ENCODE measurements at places on chromosomes 16 and 17. TPM values are rescaled to one million over a fixed set of nuclear protein-coding genes. Genes with fewer than 3 reads are reported as not detected.

DNA sequence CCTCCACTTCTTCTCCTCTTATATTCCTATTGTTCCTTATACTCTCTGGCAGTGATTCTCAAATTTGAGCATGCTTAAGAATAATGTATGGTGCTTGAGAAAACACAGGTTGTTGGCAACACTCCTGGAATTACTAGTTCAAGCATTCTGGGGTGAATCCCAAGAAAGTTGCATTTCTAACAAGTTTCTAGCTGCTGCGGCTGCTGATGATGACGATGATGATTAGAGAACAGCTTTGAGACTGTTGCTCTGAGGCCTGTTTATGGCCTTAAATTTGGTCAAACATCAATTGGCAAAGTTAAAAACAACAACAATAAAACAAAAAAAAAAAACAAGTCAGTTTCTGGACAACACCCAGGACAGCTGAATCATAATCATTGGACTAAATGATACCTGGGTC is 961.9 kb downstream of the CDH11 start:
- DNase-seq, result no peak

GRCh38 chr16:19330841-19331397 is 45.4 kb downstream of the CLEC19A start:
- no peak for DNase-seq

GRCh38 chr17:55056526-55056925 is 88.0 kb downstream of the STXBP4 start:
- no peak for DNase-seq

DNA sequence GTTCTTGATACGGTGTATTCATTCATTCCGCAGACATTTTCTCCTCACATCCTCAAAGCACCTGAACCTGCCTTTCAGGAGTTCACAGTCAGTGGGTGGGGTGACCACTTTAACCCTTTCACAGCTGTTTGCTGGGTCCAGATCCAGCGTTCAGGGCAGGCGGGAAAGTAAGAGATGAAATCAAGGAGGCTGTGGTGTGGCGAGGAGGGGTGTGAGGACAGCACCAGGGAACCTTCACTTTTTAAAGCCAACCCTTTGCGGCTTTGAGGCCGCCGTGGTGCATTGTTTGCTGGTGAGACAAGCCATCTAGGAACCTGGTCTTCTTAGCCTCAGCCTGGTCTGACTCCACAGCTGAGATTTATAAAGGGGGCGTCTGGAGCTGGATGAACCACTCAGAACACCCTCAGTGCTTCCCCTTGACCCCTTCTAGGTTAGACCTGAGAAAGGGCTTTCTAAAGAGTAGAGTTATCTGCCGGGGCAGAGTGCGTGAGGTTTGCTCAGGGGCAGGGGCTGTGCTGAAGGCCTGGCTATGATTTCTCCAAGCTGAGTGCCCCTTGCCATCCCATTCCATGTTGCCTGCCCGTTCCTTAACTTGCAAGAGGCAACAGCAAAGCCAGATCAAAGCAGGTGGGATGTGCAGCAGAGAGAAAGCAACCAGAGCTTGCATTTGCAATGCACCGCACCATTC is 933 bp downstream of the CCR7 start:
- DNase-seq, result no peak

- DNase-seq, result no peak
Measured at GRCh38 chr17:65901394-65901793, 290.5 kb downstream of the CEP112 start.

DNA sequence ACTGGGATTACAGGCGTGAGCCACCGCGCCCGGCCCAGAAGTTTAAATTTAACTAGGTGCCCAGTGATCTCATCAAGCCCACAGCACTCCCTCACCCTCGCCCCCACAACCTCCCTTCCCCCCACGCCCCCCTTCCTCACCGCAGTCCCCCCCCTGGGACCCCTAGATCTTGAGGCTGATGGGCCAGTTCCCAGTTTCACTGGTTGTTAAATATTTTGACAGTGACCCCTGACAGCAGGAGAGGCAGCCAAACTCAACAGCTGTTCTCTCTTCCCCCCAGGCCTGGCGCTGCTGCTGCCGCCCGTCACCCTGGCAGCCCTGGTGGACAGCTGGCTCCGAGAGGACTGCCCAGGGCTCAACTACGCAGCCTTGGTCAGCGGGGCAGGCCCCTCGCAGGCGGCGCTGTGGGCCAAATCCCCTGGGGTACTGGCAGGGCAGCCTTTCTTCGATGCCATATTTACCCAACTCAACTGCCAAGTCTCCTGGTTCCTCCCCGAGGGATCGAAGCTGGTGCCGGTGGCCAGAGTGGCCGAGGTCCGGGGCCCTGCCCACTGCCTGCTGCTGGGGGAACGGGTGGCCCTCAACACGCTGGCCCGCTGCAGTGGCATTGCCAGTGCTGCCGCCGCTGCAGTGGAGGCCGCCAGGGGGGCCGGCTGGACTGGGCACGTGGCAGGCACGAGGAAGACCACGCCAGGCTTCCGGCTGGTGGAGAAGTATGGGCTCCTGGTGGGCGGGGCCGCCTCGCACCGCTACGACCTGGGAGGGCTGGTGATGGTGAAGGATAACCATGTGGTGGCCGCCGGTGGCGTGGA is 15.6 kb downstream of the QPRT start:
- peak; percentile 44 for DNase-seq

GRCh38 chr17:82542439-82542838 is 22.9 kb downstream of the FOXK2 start:
- DNase-seq, result no peak

- no peak for DNase-seq
Measured at GRCh38 chr17:279331-279730, 73.3 kb downstream of the RPH3AL start.

- DNase-seq, result no peak
Measured at GRCh38 chr16:10045947-10046346, 136.3 kb downstream of the GRIN2A start.

DNA sequence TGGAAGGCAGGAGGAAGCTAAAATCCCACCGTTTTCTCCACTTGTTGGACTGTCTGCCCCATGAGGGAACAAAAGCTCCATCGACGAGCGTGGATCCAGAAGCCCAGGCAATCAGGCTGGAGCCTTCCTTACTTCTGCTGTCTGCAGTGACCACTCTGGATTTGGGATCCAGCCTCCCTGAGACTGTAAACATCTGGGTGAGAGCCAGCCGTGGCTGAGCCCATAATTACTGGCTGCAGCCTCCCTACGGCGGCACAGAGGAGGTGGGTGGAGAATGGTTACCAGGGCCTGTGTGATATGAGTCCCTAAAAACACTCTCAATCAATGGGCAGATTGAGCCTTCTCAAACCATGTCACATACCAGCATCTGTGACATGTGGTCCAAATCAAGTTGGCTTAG is 158.2 kb downstream of the FOXL1 start:
- no peak for DNase-seq

- no peak for DNase-seq
Measured at GRCh38 chr17:42411905-42412679, 11.0 kb downstream of the CAVIN1 start.

DNA sequence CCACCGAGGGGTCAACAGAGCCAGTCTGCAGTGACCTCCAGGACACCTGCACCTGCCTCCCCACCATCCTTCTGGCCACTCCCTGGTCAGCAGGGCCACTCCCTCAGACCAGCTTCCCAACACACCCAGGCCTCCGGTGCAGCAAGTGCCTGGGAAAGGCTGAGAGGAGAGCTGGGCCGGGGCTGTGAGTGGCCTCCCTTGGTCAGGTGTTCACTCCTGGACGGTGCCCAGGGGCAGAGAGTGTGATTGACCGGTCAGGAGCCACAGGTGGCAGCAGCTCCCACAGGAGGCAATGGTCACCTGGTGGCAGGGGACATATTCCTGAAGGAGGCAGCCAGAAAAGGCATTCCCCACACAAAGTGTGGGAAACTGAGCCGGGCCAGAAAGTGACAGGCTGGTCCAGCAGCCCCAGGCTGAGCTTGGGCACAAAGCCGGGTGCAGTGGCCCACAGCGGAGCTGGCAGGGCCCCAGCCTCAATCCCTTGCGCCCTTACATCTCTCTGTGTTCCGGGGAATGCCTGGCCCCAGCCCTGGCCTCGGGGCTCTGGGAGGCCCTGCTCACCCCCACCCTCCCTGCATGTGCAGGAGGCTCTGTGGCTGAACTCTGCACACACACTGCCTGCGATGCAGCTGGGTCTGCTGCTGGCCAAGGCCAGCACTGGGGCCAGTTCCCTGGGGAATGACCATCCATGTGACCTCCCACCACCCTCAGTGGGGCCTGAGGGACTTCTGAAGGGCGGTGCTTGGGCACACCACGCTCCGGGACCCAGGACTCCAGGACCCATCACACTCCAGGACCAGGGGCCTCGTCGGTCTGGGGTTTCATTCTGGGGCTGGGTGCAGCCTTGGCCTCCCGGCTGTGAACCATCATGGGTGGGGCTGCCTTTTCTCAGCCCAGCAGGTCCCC is 1.2 kb upstream of the C17orf99 start:
- peak; percentile 65 for DNase-seq

DNA sequence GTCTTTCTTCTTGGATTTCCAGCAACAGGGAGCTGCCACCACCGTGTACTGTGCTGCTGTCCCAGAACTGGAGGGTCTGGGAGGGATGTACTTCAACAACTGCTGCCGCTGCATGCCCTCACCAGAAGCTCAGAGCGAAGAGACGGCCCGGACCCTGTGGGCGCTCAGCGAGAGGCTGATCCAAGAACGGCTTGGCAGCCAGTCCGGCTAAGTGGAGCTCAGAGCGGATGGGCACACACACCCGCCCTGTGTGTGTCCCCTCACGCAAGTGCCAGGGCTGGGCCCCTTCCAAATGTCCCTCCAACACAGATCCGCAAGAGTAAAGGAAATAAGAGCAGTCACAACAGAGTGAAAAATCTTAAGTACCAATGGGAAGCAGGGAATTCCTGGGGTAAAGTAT is 389.0 kb downstream of the MAF start:
- DNase-seq, result no peak

DNA sequence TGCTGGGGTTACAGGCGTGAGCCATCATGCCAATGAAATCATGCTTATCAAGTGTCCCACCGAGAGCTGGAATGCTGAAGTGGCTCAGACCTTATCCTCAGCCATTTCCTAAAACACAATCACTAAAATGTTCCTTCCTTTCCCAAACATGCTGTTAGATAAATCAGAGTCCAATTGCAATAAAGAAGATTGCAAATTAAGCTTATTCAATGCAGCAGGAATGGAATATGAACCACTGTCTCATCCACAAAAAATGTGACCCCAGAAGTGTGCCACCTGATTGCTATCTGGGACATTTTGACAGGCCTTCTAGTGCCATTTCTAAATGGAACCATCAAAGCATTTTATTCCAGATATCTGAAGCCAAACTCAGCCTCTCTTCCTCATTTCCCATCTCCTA is 205.5 kb upstream of the CDH11 start:
- no peak for DNase-seq

- DNase-seq, result no peak
Measured at GRCh38 chr16:14418795-14419225, 211.2 kb downstream of the PARN start.

DNA sequence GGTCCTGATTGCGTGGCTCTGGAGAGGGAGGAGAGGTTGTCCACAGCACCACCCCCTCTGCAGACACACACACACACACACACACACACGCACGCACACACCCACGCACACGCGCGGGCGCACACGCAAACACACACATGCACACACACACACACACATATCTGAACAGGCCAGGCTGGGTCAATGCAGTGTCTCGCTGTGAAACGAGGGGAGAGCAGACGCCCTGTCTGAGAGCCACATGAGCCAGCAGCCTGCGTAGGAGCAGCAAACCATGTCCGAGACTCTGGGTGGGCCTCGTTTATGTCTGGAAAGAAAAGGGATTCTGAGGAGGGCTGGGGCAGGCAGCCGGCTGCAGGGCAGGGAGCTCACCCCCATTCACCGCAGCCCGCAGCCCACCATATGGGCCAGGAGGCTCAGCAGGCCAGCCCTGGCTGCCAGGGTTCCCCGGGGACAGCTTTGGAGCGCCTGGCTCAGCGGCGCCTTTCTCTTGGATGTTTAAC is 93.3 kb upstream of the TNRC6C start:
- peak; percentile 67 for DNase-seq

DNA sequence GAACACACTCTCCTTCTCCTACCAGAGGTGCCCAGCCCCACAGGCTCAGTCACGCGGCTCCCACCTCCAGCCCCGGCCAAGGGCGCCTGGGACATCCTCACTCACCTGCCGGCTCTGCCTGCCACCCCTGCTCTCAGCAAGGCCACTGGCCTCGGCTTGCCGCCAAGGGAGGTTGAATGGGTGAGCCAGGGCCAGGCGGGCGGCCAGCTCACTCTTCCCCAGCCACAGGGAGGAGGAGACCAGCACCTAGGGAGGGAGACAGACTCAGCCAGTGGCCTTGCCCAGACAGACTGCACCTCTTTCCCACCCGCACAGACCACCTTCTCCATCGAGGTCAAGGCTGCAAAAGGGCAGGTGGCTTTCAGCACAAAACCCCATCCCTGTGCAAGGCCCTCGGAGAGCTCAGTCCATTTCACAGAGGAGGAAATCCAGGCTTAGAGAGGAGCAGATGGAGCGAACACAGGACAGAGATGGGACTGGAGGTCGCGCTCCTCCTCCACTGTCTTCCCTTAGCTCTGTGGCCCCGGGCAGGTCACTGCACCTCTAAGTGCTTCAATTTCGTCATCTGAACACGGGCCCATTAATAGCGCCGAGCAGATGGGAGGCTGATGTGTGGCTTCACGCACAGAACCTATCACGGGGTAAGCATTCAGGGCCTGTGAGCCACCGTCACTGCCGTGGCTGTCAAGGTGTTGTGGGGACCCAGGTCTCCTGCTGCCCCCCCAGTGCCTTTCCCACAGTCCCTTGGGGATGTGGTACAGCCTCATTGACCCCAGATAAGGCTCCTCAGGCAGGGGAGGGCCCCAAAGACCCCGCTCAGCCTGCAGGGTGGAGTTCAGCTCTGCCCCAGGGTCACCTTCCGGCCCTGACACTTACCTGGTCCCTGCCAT is 56.1 kb downstream of the RMI2 start:
- peak; percentile 93 for DNase-seq

GRCh38 chr17:65629234-65629690 is 67.8 kb upstream of the AXIN2 start:
- no peak for DNase-seq

DNA sequence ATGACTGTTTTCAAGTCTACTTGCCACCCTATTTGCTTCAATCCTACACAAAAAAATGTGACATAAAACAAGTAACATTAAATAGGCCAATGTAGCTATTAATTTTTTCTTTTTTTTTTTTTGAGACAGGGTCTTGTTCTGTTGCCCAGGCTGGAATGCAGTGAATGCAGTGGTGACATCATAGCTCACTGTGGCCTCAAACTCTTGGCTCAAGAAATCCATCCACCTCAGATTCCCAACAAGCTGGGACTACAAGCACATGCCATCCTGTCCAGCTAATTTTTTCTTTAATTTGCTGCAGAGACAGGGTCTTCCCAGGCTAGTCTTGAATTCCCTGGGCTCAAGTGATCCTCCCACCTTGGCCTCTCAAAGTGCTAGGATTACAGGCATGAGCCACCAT is 29.4 kb downstream of the ANKFY1 start:
- no peak for DNase-seq

GRCh38 chr16:31005350-31006085 is 4.9 kb downstream of the STX1B start:
- DNase-seq, result no peak

- DNase-seq, result peak; percentile 4
Measured at GRCh38 chr16:52383640-52384292, 163.2 kb downstream of the TOX3 start.

NLGN2 gene
- total RNA-seq, result 23.4 TPM

KRTAP17-1 gene
- total RNA-seq, result not detected

KRTAP16-1 gene
- total RNA-seq, result not detected

TNFRSF17 gene
- total RNA-seq, result 3.0 TPM

SMIM36 gene
- total RNA-seq, result not detected
